ENCODE measurements at places on chromosomes 7 and 10. TPM values are rescaled to one million over a fixed set of nuclear protein-coding genes. Genes with fewer than 3 reads are reported as not detected.

The GRID1 gene
- 1.3 TPM for total RNA-seq

The LBX1 gene
- not detected for total RNA-seq

The GPR26 gene
- not detected for total RNA-seq

GRCh38 chr10:45471059-45471458 lies 97.0 kb downstream of the ALOX5 start:
- no peak for DNase-seq

DNA sequence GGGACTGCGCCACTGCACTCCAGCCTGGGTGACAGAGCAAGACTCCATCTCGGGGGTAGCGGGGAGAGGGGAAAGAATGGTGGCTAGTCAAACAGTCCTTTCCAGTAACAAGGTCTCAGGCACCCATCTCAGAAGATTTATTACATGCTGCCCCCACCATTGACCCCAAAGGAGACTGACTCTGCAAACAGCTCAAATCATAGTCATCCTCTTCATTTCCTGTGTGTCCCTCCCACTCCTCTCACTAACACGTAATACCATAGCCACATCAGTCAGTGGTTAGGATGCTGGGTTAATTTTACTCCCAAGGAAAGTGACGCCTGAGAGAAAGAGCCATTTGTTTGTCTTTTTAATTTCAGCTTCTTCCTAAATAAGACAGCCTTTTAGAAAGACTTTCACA lies 56.6 kb upstream of the BET1 start:
- no peak for DNase-seq

DNA sequence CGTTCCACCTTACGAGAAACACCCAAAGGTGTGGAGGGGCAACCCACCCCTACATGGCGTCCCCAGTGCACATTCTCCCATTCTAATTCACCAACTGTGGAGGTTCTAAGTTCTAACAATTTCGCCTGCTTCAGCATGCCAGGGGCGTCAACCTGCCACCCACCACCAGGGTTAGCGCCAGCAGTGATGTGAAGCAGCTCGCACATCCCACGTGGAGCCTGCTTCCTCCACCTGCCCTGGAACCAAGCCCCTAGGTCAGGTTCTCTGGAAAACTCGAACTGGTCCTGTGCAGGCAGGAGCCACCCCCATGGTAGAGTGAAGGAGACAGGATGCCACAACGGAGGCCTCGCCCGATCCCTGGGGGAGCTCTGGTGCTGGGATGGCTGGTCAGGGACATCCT lies 33.3 kb upstream of the FXYD4 start:
- DNase-seq, result no peak

Data from Right ventricle myocardium inferior (tissue), 1 donor.